Activated naive CD4-positive, alpha-beta T cell (primary cell): ENCODE measurements at places on chromosomes 11 and 22.
A peak's percentile ranks its signal among the peaks of the same experiment; 100 is the strongest.

DNA sequence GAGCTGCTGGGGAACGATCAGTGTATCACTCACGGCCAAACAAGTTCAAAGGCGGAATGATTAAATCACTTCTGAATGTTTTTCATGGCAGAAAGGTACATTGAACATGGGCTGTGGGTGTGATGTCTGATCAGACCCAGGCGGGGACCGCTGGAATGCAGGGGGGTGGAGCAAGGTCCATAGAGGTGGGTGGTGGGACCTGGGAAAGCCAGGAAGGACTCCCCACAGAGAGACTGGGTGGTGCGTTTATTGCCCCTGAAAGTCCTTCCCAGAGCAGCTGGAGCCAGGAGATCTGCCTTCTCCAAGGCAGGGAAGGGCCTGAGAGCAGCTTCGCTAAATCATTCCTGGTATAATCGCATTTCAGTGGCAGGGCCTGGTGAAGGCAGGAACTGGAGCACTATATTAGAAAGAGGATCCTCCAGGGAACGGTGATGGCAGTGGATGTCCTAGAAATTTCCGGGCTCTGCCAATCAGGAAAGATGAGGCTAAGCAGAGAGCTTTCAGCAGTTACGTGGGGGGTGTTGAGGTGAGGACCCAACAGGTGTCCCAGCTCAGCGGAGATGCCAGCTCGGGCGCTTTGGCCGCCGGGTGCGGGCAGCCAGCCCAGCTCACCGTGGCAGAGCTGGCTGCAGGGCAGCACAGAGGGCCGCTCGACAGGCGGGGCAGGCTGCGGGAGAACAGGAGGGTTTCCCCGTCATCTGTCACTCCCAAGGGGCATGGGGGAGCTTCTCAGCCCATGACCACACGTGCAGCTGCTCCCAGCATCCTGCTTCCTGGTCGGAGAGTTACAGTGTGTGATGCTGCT lies 271.7 kb downstream of the CTTN start:
- DNase-seq: no peak

DNA sequence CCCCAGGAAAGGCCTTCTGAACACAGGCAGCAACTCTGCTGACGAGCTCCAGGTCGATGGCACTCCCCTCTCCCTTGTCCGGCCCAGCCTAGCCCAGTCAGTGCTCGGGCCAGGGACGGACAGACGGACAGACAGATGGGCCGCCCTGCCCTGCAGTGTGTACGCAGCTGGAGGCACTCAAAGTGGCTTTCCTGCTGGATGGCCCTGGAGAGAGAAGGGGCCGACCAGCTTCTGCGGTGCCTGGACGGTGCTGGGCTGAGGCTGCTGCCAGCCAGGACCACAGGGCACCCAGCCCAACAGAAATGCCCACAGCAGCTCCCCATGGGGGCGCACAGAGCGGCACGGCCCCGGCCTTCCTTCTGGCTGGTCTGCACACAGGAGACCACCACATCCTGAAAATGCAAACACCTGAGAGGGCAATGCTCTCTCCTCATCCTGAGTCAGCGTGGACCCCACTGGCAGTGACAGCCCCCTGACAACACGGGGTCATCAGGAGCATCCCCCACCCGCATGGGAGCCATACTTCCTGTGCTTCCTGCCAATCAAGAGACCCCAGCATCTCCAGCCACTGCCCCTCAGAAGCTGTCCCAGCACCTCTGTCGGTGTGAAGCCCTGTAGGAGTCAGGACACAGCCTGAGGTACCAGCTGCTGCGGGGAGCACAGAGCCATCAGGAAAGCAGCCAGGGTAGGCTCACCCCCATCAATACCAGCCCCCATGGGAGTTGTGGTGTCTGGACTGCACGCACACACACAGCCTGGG lies 692 bp upstream of the MOB2 start:
- DNase-seq: no peak

DNA sequence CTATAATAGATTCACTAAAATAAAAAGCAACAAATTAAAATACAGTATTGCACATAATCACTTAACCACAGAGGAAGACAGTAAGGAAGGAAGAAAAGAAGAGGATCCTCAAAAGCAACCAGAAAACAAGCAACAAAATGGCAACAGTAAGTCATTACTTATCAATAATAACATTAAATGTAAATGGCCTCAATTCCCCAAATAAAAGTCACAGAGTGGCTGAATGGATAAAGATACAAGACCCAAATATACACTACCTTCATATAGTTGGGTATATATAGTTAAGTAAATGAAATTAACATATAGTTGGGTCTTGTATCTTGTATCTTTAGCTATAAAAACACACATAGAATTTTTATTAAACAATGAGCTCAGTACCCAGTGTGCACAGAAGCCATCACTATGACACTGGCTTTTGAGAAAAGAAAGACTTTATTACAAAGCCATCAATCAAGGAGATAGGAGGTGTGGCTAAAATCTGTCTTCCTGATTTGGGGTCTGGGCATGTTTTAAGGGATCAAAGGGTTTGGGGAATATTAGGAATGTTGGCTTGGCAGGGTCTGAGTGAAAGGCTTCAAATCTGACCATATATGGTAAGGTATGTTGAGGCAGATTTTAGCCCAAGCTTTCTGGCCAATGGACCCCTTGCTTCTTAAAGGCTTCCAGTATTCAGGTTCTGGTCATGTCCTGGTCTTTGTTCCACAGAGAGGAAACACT lies 13.4 kb upstream of the GLYAT start:
- no peak for DNase-seq

DNA sequence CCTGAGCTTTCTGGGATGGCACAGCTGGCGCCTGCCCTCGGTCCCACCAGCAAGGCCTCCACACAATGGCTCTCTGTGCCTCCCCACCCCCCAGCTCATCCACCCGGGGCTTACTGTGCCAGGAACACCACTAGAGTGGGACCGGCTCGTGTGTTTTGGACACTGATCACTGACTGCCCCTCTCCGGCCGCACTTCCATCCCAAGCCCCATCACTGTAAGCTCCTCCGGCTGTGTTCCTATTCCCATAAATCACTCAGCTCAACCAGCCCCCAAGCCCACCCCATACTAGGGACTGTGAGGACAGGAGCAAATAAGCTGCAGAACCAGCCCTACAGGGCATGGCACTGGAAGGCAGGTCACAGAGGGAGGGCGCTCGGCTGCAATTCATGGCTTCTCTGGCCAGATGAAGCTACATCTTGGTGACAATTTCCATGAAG lies 7.3 kb downstream of the APBB1 start:
- DNase-seq: no peak

- DNase-seq: no peak
Measured at GRCh38 chr11:82003671-82004515, 729.8 kb downstream of the FAM181B start.

DNA sequence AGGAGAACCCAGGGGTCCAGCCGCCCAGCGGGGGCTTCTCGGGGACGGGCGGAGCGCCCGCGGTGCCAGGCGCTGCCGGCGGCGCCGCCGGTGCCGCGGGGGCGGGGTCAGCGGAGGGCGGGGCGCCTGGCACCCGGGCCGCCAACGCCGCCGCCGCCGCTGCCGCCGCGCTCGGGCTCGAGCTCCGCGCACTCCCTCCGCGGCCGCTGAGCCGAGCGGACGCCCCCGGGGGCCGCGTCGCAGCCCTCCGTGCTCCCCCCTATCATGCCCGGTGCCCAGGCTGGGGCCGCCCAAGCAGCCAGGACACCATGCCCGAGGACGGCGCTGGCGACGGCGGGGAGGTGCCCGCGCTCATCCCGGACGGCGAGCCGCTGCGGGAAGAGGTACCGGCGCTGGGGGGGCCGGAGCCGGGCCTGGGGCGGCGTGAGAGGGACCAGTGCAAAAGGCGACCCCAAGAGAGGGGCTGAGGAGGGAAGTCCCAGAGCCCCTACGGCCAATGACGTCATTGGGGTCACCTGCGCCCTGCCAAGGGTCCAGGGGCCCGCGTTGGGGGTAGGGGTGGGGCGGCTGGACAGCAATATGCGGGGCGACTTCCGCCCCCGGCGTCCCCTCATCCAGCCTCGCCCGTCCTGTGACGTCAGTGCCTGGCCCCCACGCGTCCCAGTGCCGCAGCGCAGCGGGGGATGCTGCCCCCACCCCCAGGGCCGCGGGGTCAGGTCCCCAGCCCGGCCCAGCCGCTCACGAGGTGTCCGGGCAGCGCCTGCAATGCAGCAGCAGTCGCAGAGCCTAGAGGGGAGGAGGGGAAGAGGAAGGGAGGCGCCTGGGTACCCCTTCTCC lies at the start of gene TMEM151A:
Gene TMEM151A, plus strand, starts transcription at position 189 of the 837 bp plus-strand sequence. Its CDS starts 120 bp downstream, at position 309.
- no peak for DNase-seq

DNA sequence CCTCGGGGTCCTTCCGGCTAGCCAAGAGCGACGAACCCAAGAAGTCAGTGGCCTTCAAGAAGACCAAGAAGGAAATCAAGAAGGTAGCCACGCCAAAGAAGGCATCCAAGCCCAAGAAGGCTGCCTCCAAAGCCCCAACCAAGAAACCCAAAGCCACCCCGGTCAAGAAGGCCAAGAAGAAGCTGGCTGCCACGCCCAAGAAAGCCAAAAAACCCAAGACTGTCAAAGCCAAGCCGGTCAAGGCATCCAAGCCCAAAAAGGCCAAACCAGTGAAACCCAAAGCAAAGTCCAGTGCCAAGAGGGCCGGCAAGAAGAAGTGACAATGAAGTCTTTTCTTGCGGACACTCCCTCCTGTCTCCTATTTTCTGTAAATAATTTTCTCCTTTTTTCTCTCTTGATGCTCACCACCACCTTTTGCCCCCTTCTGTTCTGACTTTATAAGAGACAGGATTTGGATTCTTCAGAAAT lies 1.9 kb upstream of the GCAT start:
- DNase-seq: no peak

DNA sequence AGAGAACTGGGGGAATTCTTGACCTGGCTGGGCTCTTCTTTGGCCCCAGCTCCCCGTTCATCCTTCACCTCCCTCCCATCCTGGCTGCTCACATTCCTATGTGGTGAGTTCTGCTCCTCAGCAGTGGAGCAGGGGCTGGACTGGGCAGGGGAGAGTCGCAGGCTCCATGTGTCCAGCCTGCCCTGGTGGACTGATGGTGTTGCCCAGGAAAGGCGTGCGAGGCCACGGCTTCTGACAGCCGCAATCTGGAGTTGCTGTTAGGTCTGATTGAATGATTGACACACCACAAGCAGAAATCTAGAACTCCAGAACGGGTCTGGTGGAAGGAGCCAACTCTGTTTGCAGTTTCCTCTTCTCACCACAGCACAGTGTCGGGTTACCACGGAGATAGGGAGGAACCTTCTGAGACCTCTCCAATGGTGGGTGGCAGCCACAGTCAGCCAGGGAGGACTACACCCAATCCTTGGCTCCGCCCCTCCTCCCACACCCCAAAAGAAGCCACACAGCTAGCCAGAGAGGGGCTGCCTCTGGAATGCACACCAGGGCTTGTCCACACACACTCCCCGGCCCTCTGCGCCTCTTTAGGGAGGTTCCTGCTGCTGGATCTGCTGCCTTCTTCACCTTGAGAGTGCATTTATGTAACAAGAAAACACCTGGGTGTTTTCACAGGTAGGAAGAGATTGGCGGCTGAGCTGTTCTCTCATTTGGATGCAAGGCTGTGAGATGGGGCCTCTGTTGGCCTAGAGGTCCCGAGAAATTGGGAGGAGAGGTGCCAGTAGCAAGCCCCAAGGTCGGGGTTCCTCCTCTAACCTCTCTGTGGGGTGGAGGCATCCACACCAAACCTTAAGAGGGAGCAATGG lies 56.4 kb upstream of the CD44 start:
- DNase-seq: peak; percentile 64

GRCh38 chr11:114307524-114308203 lies 11.5 kb downstream of the NNMT start:
- no peak for DNase-seq

DNA sequence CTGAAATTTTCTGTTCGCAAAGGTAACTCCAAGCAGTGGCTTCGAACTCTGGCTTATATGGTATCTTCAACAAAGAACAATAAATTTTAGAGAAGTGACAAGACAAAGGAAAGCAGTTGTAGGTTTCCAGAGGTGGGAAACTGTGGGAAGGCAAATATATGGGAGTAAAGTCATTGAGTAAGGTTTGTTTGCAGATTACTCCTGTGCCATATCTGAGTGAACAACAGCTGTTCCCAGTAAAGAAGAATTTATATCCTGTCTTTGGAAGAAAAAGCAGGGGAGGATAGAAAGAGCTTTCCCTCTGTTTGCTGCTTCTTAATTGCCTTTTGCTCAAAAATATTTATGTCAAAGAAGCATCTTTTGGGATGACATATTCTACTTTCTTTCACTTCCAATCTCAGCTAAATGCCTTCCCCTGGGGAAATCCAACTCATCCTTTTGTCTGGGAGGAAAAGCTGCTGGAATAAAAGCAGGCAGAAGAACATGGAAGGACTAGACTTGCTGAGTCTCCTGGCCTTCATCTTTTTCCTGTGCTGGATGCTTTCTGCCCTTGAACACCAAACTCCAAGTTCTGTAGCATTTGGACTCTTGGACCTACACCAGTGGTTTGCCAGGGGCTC lies 10.4 kb upstream of the RCN1 start:
- no peak for DNase-seq

GRCh38 chr22:40009951-40010671 lies 15.4 kb downstream of the FAM83F start:
- DNase-seq: no peak

GRCh38 chr11:97963528-97964331 lies 1057.0 kb upstream of the CNTN5 start:
- DNase-seq: no peak

DNA sequence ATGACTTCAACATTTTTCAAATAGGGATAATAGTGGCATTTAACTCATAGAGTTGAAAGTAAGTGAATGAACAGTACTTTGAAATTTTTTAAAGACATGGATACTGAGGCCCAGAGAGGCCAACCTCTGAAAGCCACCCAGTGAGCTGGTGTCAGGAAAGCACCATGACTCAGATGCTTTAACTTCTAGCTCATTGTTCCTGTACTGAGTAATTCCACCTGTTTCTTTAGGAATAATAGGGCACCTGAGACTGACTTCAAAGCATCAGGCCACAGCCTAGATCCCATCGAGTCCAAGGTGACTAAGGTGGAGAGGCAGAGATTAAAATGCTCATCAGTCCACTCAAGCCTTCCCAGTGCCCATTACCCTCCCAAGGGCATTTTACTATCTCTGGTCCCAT lies 491.8 kb upstream of the TENM4 start:
- no peak for DNase-seq

- no peak for DNase-seq
Measured at GRCh38 chr11:13596611-13597326, 71.7 kb upstream of the FAR1 start.

DNA sequence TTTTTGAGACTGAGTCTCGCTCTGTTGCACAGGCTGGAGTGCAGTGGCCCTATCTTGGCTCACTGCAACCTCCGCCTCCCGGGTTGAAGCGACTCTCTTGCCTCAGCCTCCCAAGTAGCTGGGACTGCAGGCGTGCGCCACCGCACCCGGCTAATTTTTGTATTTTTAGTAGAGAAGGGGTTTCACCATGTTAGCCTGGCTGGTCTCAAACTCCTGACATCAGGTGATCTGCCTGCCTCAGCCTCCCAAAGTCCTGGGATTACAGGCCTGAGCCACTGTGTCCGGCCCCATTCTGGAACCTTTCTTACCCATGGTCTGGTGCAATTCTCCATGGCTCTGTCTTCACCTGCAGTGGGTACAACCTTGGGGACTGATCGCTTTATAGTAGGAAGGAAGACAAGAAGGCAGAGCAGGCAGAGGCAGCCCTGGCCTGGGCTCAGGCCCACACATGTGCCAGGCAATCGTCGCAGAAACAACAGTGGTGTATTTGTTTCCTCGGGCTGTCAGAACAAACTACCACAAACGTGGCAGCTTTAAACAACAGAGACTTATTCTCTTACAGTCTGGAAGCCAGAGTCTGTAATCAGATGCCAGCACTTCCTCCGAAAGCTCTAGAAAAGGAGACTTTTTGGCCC lies 4.0 kb upstream of the PTGDR2 start:
- no peak for DNase-seq

GRCh38 chr11:47268448-47269001 lies 1.4 kb upstream of the MADD start:
- no peak for DNase-seq
